ENCODE measurements at places on chromosomes 3 and 15.

GRCh38 chr3:9402410-9403228 is 5.2 kb downstream of the SETD5 start:
- DNase-seq, result peak; percentile 36

- no peak for DNase-seq
Measured at GRCh38 chr15:51044037-51044727, 50.5 kb downstream of the TNFAIP8L3 start.

DNA sequence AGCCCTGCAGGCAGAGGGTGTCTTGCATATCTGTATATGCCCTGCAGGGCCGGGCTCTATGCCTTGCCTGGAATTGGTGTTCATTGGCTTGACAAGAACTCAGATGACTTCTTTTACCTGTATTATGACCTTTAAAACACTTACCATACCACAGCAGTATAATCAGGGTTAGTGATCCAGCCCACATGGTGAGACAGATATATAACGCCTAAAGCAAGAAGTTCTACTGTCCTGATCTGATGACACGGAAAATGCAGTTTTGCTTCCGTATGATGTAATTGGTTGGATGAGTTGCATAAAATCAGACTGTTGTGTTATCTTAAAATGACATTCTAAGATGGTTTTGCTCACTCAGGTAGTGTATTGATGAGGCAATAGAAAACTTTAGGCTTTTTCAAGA is 9.4 kb downstream of the CCDC174 start:
- no peak for DNase-seq

DNA sequence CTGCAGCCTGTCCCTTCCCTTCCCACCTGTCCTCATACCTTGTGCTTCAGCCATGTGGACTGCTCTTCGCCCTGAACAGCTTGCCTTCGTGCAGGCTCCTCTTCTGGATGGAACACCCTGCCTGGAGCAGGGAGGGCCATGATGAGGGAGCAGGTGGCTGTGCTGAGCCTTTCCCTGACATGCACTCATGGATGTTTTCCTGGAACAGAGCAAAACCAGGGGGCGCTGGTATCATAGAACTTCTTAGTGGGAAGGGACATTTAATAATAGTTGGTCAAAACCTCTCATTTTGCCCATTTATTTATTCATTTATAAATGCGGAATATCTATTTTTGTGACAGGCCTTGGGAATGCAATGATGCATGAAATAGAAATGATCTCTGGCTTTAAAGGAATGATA is 149.3 kb downstream of the CACNA1D start:
- DNase-seq, result no peak

DNA sequence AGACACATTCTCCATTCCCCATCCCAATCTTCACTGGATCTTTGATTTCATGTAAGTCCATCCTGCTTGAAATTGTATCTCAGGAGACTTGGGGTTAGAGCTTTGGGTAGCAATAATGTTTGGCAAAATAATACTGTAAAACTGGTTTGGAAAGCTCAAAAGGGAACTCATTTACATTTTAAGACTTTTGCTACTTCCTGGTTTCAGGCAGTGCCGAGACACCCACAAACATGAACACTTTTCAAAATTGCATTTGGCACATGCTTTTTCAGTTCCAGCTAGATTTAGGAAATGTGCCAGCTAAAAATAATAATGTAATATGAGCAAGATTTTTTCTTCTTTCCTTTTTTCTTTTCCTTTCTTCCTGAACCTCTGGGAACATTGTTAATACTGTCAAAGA is 145.7 kb upstream of the CBLB start:
- no peak for DNase-seq

DNA sequence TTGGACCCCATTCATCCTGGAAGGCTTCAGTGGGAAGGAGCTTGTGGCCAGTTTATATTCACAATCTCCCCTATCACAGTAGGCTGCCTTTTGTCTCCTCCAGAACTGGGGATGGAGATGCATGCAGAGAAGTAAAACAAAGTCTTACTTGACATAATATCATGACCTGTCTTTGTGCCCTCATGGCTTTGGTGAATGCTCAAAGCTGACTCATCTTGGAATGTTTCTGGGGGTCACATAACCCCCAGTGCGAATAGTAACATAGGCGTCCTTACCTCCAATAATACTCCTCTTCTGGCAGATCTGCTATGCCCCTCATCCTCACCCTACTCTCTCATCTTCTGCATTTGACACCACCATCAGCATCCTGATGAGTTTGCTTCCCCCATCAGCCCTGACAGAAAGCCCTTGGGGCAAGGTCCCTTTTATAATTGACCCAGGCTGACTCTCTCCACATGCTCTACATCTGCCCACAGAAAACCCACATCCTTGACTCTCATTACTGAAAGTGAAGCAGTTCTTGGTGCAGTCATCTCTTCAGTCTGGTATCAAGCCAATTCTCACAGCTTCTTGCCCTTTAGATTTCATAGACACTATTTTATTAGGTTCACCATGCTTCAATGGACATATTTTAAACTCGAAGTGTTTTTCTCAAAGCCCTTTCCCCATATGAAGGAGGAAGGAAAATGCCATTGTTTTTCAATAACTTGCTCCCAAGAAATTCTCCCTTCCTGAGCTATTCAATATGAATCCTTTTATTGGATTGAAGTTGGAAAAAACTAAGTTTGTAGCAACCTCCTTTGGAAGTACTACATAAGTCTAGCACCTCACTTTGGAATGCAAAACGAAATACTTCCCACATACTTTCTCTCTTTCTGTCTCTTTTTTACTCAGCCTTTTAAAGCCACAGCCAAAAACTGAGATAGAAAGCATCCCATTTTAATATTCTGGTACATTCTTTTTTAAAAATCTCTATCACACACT is 36.6 kb downstream of the OSTN start:
- no peak for DNase-seq

GRCh38 chr3:63034101-63034500 is 158.9 kb upstream of the CADPS start:
- DNase-seq, result no peak

Measured in SW 1271 (cell line).